Stimulated activated CD4-positive, alpha-beta T cell treated with anti-CD3 and anti-CD28 coated beads, TNF-alpha, amount 100 ng/mL, for 1 hour (primary cell): ENCODE measurements at places on chromosomes 1 and 21.

- DNase-seq: no peak
Observed at GRCh38 chr1:79817031-79817560, 810.6 kb upstream of the ADGRL4 start.

- peak; percentile 17 for DNase-seq
Observed at GRCh38 chr1:147641695-147642592, 28.4 kb downstream of the ACP6 start.

DNA sequence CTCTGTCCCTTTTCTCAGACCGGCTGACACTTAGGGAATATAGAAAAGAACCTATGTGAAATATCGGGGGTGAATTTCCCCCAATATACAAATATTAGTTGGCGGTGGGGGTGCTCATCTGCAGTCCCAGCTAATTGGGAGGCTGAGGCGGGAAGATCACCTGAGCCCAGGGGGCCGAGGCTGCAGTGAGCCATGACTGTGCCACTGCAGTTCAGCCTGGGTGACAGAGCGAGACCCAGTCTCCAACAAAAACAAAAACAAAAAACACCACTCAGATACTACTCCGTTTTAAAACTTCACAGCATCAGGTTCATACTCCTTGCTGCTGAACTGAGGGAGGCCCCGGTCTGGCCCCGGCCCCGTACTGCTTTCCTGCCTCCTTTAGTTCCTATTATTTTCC is 5.9 kb upstream of the EXOSC10 start:
- no peak for DNase-seq

- peak; percentile 14 for DNase-seq
Observed at GRCh38 chr1:229271448-229272159, 693 bp downstream of the RAB4A start.

GRCh38 chr21:41396558-41397075 is 29.4 kb upstream of the MX1 start:
- no peak for DNase-seq

DNA sequence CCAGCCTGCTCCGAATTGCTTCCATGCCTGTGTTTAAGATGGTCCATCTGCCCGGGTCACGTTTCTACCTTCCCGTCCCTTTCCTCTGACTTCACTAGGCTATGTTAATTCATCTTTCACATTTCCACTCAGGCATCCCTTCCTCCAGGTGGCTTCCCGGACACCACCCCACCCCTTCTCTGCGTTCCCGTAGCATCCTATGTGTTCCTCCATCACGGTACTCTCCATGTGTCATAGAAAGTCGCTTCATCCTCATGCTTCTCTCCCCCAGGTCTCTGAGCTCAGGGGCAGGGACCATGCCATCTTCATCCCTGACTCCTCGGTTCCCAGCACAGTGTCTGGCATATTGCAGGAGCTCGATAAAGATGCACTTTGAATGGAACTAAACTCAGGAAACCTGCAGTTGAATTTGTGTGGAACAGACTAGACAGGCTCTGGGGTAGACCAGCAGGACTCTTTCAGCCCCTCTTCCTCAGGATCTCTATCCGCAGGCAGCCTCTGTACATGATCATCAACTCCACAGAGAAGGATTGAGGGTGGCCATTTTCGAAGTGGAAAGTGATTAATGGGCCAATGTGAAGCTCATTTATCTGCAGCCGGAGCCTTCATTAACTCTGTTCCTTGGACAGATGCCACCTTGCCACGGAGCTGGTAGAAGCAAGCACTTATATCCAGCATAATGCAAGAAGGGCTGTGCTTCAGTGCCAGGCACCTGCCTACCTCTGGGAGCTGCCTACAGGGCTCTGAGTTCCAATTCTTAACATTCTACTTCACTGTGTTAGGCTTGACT is 9.1 kb downstream of the C1orf226 start:
- DNase-seq: no peak

DNA sequence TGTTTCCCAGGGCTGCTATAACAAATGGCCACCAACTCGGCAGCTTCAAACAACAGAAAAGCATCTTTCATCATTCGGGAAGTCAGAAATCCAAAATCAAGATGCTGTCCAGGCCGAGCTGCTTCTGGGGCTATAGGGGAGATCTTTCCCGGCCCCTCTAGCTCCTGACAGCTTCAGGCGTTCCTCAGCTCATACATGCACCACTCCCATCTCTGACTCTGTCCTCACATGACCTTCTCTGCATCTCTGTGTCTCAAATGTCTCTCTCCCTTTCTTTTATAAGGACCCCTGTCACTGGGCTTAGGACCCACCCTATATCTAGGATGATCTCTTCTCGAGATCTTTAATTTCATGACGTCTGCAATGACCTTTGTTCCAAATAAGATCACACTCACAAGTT is 13.8 kb upstream of the NPPB start:
- DNase-seq: no peak
